ENCODE measurements at places on chromosomes 2 and 18.

GRCh38 chr2:86337244-86337835 is at the start of gene REEP1:
REEP1 (minus strand) TSS chr2:86337626; CDS start chr2:86337510, 116 bp downstream.
- peak; percentile 41 for DNase-seq

DNA sequence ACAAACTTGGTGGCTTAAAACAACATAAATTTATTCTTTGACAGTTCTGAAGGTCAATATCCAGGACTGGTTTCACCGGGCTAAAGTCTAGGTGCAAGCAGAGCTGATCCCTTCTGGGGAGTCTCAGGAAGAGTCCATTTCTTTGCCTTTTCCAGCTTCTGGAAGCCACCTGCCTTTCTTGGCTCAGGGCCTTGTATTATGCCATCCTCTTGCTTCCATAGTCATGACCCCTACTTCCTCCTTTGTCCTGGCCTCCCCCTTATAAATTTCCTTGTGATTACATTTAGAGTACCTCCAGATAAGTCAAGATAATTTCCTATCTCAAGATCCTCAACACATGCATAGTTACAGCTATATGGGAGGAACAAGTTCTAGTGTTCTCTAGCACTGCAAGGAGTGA is 1089.5 kb downstream of the LRP1B start:
- DNase-seq, result no peak

DNA sequence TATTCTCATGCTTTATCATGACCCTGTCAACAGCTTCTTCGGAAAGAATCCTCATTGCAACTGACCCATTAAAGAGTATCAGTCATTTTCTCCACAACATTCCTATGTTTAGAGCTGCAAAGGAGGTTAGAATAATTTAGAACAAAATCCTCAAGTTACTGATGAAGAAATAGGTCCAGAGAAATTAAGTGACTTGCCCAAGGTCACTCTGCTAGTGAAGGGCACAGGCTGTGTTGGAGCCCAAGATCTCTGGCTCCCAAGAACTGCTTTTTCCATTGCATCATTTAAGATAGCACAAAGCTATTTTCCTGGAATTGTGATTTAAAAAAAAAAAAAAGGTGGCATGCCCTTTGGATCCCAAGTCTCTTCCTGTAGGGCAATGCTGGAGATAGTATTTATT is 9.6 kb downstream of the IRS1 start:
- no peak for DNase-seq

DNA sequence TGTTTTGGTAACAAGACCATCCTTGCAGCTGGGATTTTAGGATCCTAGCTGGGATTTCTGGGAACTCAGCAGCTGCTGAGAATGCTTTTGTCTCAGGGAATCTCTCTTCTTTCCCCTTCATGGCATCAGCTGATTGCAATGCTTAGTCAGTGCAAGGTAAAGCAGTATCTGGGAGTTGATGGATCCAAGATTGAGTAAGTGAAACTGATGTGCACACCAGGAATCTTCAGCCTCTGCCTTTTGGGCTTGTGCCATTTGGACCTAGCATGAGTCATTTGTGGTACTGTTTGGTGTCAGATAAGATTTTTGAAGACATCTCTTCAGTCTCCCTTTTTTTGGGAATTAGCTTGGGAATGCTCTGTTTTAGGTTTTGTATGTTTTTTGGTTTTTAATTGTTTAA is 363.3 kb upstream of the TFPI start:
- no peak for DNase-seq

GRCh38 chr2:149690825-149691224 is 103.2 kb upstream of the MMADHC start:
- DNase-seq, result no peak

GRCh38 chr2:121064186-121064585 is 220.8 kb downstream of the TFCP2L1 start:
- DNase-seq, result no peak

DNA sequence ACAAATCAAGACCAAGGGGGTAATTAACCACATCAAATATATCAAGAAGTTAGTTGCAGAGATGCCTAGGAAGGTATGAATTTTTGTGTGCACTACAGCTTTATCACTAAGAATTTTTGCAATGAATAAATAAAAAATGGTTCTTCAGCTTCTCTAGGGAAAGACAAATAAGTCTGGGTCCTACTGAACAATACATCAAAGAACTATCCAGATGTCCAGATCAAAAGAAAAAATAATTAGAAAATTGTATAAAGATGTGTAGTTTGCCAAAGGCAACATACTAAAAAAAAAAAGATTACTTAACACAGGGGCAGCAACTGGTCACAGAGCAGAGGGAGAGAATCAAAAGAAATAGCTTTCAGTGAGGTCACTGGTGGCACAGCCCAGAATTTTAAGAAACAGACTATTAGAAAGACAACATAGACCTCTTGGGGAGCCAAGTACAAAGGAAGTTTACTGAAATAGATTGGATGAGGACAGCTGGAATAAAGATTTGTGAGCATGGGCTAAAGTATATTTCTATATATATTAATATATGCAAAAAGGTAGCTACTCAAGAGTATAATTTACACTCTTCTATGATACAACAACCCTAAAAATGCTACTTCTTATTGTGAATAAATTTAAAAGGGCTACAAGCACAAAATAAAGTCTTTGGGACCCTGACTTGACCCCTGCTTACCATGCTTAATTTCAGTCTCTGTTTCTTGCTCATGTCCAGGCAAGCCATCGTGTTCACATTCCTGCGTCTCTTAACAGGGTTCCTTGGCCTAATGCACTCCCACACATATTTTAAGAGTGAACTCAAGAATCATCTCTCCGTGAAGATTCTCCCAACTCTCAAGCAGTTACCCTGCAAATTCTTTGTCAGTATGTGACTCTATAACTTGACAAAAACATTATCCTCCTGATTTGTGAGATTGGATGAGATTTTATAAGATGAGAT is 99.0 kb upstream of the GRB14 start:
- no peak for DNase-seq

- no peak for DNase-seq
Observed at GRCh38 chr18:74689251-74689650, 91.6 kb downstream of the ZNF407 start.

GRCh38 chr2:6877402-6878304 is at the start of gene RSAD2:
RSAD2 (plus strand) TSS chr2:6877777; CDS start chr2:6877801, 24 bp downstream.
- peak; percentile 68 for DNase-seq

GRCh38 chr2:170313347-170313991 is 135.5 kb downstream of the MYO3B start:
- DNase-seq, result no peak

DNA sequence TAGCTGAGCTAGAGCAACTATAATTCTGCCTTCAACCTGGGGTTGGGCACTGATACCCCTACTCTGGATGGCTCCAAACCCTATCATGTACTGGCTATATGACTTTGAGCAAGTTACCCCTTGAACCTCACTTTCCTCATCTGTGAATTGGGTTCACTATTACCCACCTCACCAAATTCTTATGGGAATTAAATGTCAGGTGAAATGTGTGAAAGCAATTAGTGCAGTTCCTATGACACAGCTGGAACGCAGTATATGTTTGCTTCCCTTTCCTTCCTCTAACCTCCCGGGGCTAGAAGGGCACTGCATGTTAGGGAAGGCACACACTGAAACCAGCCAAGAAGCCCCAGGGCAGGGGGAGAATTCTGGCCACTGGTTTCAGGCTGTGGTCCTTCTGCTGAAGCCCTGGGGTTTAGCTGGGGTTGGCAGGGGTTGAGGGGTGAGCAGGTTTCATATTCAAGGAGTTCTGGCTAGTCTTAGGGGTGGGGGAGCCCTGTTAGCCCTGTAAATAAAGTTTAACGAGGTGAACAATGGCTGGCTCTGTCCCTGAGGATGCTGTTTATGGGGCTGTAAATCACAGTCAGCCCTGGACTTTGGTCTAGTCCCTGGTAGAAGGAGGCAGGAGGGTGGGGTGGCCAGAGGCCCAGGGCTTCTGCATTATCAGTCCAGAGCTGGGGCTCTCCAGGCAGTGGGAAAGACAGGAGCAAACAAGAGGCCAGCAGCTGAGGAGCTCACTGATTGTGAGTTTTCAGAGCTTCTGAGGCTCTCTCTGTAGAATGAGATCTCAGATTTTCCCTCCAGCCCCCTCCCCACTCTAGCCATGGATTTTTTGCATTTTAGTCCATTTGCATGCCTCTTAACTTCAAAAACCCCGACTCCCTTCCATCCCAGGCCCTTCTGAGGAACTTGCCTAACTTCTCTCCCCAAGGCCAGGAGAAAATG is 8.0 kb downstream of the PKDCC start:
- no peak for DNase-seq

GRCh38 chr2:25336383-25336841 is 5.3 kb downstream of the DNMT3A start:
- DNase-seq, result no peak

DNA sequence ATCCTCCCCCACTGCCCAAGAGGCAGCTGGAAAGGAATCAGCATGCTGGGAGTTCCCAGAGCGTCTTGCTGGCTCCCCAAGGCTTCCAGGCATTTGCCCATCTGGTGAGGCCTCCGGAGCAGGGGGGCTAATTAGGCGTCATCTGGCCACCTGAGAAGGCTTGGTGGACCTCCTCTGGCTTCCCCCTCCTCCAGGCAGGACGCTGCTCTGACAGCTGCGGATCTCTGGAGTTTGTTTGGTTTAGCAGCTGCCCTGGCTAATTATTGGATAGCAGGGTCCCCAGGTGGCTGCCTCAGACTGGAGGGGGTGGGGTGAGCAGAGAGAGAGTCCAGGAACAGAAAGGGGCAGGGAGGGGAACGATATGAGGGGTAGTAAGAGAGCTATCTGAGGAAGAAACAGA is 425.2 kb upstream of the MEX3C start:
- DNase-seq, result no peak

DNA sequence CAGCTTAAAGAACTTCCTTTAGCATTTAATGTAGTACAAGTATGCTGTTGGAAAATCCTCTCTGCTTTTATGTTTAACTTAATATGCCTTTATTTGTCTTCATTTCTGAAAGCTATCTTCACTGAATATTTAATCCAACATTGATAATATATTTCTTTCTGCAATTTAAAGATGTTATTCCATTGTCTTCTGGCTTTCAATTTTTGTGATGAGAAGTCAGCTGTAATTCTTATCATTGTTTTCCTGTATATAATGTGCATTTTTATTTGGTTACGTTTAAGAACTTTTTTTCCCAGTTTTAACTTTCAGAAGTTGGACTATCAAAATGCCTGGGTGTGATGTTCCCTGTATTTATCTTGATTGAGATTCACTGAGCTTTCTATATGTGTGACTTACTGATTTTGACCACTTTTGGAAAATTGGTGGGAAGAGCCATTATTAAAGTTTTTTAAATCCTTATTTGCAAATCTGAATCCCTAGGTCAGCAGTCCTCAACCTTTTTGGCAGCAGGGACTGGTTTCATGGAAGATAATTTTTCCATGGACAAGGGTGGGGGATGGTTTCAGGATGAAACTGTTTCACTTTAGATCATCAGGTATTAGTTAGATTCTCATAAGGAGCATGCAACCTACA is 241.0 kb downstream of the TNS1 start:
- peak; percentile 27 for DNase-seq

GRCh38 chr18:59140302-59140885 is 710 bp downstream of the SEC11C start:
- DNase-seq, result no peak

GRCh38 chr2:46859482-46859881 is 56.1 kb downstream of the MCFD2 start:
- no peak for DNase-seq

GRCh38 chr2:24421668-24422067 is 61.3 kb upstream of the ITSN2 start:
- DNase-seq, result peak; percentile 70

DNA sequence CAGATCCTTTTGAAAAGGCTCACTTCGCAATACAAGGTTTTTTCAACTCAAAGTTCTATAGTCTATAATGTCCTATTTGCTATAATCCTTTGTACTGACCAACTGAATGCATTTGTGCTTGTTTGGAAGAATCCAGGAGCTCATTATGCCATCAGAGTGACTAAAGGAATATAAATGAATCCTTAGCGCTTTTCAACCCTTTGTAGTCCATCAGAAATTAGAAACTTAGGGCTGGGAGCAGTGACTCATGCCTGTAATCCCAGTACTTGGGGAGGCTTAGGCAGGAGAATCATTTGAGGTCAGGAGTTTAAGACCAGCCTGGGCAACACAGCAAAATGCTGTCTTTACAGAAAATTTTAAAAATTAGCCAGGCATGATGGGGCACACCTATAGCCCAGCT is 330.2 kb upstream of the CHAC2 start:
- no peak for DNase-seq

- DNase-seq, result no peak
Observed at GRCh38 chr2:151905963-151906632, 77.9 kb upstream of the ARL5A start.

GRCh38 chr2:172465417-172466334 is 38.3 kb downstream of the ITGA6 start:
- DNase-seq, result peak; percentile 75

GRCh38 chr2:100391735-100392515 is 25.5 kb downstream of the CHST10 start:
- no peak for DNase-seq

GRCh38 chr18:34787931-34788532 is 77.9 kb downstream of the DTNA start:
- peak; percentile 63 for DNase-seq

DNA sequence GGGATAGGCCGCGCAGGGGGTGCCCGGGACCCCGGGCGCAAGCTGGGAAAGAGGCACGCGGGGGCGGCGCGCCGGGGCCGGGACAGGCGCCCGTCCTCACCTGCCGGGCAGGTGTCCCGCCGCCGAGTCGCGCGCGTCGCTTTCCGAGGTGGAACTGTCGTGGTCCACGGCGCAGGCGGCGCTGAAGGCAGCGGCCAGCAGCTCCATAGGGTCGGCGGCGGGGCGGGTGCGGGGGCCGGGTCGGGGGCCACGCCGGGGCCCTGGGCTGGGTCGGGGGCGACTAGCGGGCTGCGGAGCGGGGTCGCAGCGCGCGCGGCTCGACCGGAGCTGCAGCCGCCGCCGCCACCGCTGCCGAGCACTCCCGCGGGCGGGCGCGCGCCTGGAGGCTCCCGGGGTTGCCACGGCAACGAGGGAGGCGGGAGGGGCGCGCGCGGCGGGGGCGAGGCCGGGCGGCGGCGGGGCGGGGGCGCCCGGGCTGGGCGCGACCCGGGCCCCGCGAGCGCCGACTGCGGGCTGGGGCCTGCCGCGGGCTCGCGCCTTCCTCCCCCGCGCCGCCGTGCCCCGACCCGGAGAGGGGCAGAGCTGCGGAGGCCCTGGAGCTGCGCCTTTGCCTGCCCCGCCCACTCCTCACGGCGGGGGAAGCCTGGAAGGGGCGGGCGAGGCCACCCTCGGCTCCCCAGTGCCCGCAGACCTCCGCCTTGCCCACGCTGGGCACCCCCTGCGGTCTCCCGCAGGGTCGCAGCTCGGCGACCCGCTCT is 57.9 kb downstream of the SNORC start:
- DNase-seq, result peak; percentile 35

- DNase-seq, result no peak
Observed at GRCh38 chr2:41914936-41915335, 132.9 kb upstream of the PKDCC start.

DNA sequence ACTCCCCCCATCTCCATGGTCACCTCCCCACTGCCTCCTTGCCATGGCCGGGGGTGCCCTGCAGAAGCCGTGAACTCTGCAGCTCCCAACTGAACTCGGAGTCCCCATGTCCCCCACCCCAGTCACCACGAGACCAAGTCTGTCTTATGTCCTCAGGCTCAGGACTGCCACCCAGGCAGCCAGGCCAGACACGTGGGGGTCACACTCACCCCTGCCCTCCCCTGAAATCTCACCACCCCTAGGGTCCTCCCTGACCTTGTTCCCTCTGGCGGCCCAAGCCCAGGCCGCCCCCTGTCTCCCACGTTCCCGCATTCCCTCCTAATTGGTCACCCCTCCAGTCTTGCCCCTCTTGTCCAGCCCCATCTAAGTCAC is 11.0 kb downstream of the AQP12A start:
- DNase-seq, result no peak

GRCh38 chr2:156309167-156309566 is 23.4 kb downstream of the NR4A2 start:
- no peak for DNase-seq

GRCh38 chr18:26667046-26667445 is 118.7 kb upstream of the KCTD1 start:
- DNase-seq, result no peak

Measured in common myeloid progenitor, CD34-positive (primary cell).